ENCODE measurements at places on chromosomes 6 and 20.
A peak's percentile ranks its signal among the peaks of the same experiment; 100 is the strongest.

DNA sequence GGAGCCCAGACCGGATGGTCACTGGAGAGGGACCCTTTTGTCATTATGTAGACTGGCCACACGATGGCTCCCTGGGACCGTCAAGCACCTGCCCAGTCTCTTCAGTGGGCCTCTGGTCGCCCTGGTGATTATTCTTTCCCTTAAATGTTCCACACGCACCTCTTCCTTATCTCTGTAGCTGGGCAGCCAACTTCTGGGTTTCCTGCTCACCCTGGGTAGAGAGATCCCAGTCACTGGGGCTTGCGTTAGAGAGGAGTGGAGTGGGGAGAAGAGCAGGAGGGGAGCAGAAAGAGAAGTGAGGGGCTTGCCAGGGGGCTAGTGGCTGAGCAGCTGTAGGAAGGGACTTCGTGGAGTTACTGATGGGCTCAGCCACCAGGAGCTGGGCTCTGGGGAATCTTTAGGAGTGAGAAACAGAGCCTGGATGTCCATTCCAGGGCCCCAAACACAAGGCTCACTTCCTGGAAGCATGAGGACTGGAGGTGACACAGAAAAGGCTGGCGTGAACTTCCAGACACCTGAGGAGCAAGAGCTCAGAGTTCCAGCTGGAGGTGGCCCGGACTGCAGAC lies 150.1 kb downstream of the DHX35 start:
- DNase-seq, result peak; percentile 52

DNA sequence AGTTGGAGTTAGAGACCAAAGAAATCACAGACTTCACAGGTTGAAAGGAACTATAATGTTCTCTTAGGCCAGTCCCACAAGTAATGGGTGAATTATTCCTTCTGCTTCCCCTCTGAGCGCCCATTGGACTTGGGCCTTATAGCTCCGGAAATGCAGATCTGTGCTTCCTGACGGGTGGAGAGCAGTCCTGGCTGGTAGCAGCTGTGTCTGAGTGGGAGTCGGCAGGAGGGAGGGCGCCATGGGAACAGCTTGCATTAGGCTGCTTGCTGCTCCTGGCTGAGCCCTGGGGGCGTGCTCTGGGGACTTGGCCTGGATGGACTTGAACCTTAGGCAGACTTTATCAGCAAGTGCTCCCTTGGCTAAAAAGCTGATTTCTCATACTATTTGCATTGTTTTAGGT lies 18.4 kb upstream of the NUP153 start:
- no peak for DNase-seq

DNA sequence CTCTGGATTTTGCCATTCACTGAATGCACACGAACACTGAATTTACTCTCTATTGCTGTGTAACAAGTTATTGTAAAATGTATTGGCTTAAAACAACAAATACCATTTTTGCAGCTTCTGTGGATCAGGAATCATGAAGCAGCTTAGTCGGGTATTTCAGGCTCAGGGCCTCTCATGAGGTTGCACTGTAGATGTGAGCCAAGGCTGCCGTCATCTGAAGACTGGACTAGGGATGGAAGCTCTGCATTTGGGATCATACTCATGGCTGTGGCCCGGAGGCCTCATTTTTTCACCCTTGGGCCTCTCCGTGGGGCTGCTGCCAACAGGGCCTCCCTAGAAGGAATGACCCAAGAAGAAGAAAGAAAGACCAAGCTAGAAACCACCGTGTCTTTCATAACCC lies 492.4 kb upstream of the CDH4 start:
- DNase-seq, result no peak

DNA sequence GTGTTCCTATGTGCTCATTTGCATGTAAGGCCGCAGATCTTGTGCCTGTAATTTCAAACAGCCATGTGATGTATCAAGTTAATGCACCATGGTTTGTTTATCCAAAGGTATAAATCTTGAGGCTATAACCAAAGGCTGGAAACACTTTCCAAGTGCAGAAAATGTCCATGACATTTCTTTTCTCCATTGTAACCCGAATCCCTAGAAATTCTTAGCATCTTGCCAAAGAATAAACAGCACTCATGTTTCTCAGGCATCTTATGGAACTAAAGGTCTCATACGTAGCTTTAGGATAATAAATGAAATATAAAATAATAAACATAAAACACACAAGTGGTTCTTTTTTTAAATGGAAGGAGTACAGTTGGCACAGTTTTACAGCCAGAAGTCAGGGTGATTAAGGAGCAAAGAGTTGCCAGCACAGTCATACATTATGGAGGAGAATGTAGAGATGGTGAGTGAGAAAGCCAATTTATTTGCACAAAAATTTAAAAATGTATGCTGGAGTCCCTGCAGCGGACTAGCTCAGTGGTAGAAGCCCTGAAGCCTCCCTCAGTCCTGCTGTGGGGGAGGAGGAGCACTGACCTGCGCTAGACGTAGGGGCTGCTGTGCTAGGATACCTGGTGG lies 18.0 kb downstream of the CDH26 start:
- no peak for DNase-seq

DNA sequence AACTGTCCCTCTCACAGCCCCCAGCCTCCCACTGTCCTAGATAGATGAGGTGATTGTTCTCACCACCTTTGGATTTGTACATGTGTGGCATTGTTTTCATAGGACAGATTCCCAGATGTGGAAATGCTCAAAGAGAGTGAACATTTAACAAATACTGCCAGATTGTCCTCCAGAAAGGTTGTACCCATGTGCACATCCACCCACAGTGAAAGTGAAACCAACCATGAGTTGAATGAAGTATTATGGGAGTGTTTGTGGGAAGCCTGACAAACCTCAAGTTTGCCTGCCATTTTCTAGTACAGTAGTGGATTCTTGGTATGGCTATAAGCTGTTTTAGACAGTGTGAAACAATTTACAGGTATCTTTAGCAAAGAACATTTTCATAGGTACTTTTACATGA lies 42.7 kb downstream of the ANKRD6 start:
- no peak for DNase-seq

DNA sequence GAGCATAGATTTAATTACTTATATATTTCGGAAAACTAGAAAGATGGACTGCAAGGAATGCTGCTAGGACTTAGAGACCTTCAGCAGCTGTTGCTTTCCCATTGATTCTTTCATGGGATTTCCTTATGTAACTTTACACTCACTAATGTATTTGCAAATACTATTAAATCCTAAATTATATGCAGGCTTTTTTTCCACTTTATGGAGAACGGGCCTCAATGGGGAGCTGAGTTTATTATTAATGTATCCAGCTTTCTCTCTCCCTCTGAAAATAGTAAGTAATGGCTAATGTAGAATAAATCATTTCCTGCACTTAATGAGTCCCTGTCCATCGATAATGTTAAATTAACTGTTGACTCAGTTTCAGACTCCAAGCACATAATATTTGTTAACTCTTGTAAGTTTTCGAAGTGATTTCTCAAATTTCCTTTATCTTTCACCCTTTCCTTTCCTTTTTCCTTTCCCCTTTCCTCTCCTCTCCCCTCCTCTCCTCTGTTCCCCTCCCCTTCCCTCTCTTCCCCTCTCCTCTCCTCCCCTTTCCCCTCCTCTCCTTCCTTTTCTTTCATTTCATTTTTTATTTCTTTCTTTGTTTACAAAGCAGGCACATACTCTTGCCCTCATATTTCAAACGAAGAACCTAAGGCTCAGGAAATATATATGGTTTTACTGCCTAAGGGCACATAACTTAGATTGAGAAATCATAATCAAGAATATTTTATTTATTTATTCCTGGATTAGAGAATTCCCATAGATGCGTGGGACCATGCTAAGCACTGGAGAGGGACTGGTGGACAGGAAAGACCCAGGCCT lies 503.6 kb downstream of the MMUT start:
- DNase-seq, result no peak

GRCh38 chr6:34597605-34598353 lies 41.6 kb upstream of the SPDEF start:
- DNase-seq, result no peak

DNA sequence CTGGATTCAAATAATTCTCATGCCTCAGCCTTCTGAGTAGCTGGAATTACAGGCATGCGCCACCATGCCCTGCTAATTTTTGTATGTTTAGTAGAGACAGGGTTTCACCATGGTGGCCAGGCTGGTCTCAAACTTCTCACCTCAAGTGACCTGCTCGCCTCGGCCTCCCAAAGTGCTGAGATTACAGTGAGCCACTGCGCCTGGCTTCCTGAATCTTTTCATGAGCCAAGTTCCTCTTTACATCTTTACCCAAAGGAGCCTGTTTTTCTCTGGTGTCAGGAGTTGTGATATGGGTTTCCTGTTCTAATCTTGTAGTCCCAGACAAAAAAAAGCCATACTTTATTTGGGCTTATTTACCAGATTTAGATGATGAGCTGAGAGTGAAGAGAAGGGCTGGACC lies 34.4 kb downstream of the PCNA start:
- DNase-seq, result no peak

- DNase-seq, result no peak
Measured at GRCh38 chr6:116945809-116946208, 68.8 kb downstream of the RFX6 start.

DNA sequence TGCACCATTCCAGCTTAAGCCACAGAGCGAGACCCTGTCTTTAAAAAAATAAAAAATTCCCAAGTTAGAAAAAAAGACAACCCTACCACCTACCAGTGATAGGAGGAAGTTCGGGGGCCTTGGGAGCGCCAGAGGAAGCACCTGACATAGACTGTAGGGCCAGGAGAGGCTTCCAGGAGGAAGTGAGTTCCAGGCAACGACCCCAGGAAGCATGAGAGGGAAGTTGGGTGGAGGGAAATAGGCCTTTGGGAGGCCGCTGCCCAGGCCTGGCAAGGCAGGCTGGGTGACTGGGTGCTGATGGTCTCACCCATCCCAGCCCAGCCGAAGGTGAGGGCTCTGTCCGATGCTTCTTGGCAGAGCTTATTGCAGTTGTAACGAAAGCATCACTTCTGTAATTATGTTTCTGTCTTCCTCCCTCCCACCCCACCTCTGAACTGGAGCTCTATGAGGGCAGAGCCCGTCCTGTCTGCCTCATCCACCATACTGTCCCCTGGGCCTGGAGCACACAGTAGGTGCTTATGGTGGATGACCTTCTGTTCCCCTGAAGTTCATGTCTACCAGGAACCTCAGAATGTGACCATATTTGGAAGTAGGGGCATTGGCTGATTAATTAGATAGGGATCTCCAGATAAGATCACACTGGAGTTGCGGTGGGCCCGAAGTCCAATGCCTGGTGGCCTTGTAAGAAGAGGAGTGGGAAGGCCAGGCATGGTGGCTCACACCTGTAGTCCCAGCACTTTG lies 54.1 kb downstream of the UBE2V1 start:
- no peak for DNase-seq

- DNase-seq, result no peak
Measured at GRCh38 chr6:31819871-31820299, 4.5 kb downstream of the HSPA1A start.

GRCh38 chr6:24547243-24547642 lies 52.5 kb downstream of the ALDH5A1 start:
- no peak for DNase-seq

DNA sequence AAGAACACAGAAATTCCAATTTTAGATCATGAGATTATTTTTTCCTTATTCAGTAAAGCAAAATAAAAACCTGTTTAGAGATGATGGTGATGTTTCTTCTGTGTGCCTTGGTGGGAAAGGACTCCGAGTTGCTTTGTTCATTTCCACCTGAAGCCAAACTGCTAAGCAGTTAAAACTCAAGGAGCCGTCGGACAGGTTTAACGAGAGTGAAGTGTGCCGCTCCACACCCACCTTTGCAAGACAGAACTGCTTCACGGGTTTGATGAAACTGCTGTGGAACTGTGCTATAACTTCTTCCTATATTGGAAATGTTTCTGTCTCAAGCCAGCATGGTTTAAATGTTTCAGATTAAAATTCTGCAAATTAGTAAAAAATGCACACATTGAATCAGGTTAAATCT lies 9.2 kb upstream of the DSP start:
- no peak for DNase-seq

- no peak for DNase-seq
Measured at GRCh38 chr6:134249239-134249758, 68.6 kb downstream of the SGK1 start.

- DNase-seq, result no peak
Measured at GRCh38 chr20:50120935-50121693, 8.2 kb upstream of the UBE2V1 start.

- DNase-seq, result no peak
Measured at GRCh38 chr6:168607272-168608112, 166.5 kb downstream of the SMOC2 start.

GRCh38 chr20:43188234-43188653 lies 1.5 kb downstream of the PTPRT start:
- DNase-seq, result no peak

- DNase-seq, result no peak
Measured at GRCh38 chr6:111685526-111685925, 79.8 kb upstream of the TRAF3IP2 start.

- DNase-seq, result no peak
Measured at GRCh38 chr6:44667668-44668390, 280.3 kb downstream of the CDC5L start.

GRCh38 chr20:61661025-61661424 lies 404.7 kb downstream of the TAF4 start:
- DNase-seq, result no peak

GRCh38 chr20:31815408-31816188 lies 3.6 kb upstream of the MYLK2 start:
- no peak for DNase-seq

- DNase-seq, result no peak
Measured at GRCh38 chr6:156628805-156629204, 148.4 kb upstream of the ARID1B start.

- no peak for DNase-seq
Measured at GRCh38 chr6:168196881-168197635, 118.0 kb upstream of the FRMD1 start.

- no peak for DNase-seq
Measured at GRCh38 chr6:113330636-113330946, 526.6 kb upstream of the MARCKS start.

- no peak for DNase-seq
Measured at GRCh38 chr6:79632580-79632979, 1.5 kb downstream of the SH3BGRL2 start.

- DNase-seq, result no peak
Measured at GRCh38 chr6:55853008-55854001, 22.1 kb downstream of the BMP5 start.

- DNase-seq, result no peak
Measured at GRCh38 chr6:146336191-146336590, 207.4 kb upstream of the RAB32 start.

GRCh38 chr20:51801122-51801822 lies 1.0 kb downstream of the SALL4 start:
- no peak for DNase-seq

DNA sequence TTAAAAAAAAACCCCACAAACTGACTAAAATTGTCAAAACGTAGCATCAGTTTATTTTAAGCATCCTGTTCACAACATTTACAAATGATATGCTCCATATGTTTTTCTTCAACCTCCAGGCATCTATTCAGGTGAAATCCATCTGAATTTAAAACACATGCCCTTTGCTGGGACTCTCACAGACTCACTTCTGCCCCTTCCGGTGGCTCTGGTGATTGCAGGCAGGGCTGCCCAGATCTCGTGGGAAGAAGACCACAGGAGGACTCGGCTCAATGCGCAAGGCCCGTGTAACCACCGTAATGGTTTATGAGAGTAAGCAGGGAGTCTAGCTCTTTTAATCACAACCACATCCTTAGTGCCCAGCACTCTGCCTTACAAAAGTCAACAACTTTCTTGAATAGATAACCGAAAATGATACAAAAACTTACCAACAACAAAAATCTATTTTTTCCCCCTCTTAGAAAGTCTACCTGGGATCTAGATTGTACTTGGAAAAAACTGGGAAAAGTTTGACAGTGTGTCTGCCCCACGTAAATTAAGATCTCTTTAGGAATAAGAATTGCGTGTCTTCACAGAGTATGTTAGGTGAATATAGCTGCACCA lies 139.1 kb downstream of the KIF16B start:
- peak; percentile 40 for DNase-seq

Measured in GM19239 (cell line).